RPMI8226 (cell line): ENCODE measurements at places on chromosomes 4 and X.
A peak's percentile ranks its signal among the peaks of the same experiment; 100 is the strongest.

- DNase-seq, result peak; percentile 8
Observed at GRCh38 chr4:133154725-133155124, 5.6 kb downstream of the PCDH10 start.

GRCh38 chrX:153953342-153953830 lies 8.9 kb upstream of the RENBP start:
- DNase-seq, result peak; percentile 61

GRCh38 chrX:83845397-83845796 lies 15.5 kb upstream of the CYLC1 start:
- peak; percentile 23 for DNase-seq

- no peak for DNase-seq
Observed at GRCh38 chr4:7059662-7060061, 8.2 kb downstream of the GRPEL1 start.

DNA sequence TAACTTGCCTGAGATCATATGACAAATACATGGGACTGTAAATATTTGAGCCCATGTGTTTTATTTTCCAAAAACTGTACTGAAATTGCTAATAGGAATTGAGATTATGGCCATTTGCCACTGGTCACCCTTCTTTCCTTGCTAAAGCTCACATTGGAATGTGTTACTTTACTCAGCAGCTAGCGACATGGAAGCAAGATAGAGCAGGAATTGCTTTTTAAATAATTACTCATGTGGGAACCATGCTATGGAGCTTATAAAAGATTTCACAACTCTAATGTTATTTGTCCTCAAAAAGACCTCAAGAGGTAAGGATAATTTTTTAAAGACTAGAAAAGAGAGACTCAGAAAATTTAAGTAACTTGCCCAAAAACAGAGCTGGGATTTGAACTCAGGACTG lies 48.8 kb upstream of the AFAP1 start:
- DNase-seq, result no peak

DNA sequence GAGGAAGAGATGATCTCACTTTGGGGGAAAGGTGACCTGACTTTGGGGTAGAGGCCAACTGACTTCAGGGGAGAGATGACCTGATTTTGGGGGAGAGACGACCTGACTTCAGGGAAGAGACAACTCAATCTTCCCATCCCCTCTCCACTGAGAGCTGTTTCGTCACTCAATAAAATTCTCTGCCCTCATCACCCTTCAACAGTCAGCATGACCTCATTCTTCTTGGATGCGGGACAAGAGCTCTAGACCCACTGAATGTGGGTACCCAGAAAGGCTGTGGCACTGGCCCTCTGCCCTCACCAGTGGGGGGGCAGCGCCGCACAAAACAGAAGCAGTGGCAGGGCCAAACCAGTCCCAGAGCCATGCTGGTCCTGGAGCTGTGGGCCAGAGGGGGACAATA lies 34.6 kb downstream of the ATXN3L start:
- DNase-seq, result no peak

GRCh38 chr4:59570860-59571476 lies 1629.2 kb upstream of the ADGRL3 start:
- peak; percentile 47 for DNase-seq

GRCh38 chr4:88382621-88383020 lies 4.0 kb downstream of the HERC6 start:
- no peak for DNase-seq

- no peak for DNase-seq
Observed at GRCh38 chrX:138858951-138859350, 147.4 kb upstream of the FGF13 start.

GRCh38 chr4:2576290-2576689 lies 39.8 kb downstream of the FAM193A start:
- no peak for DNase-seq

GRCh38 chrX:55118574-55118973 lies 29.8 kb downstream of the PAGE2 start:
- no peak for DNase-seq

DNA sequence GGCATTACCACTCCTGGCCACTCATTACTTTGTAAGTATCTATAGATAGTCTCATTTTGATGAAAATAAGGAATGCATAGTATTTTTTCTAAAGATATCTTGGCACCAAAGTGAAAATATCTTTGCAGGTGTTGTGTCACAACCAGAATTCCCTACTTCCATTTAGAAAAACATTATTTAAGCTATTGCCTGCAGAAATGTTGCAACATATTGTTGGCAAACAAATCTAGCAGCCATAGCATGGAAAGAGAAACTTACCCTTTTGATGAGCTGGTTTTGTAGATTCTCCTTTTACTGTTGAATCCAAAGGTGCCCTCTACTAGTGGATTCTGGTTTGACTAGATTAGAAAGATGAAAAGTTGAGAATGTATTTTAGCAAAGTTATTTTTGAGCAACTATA lies 138.8 kb downstream of the AREG start:
- DNase-seq, result no peak

DNA sequence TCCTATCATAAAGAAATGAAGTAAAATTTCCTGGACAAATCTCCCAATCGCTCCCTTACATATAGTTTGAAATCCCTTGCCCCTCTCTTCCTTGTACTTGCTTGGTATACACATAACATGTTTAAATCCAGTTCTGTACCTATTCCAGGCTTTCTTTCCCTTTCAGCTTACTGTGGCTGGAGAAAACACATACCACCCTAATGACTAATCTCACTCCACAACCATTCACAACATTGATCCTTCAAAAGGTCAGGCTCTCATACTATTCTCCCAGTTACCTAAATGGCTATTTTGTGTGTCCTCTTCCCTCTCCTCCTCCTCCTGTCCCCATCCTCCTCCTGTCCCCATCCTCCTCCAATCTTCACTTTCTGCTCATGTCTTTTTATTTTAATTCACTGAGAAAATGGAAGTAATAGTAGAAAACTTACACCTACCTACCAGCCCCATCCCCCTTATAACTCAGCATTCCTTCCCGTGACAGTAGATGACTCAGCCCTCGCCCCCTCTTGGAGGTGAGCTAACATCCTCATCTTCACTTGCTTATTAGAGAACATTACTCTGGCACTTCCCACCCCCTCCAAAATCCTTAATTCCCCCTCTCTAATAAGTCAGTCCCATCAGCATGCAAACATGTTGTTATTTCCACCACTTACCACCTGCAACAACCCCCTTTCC lies 77.5 kb downstream of the IL15 start:
- DNase-seq, result no peak

DNA sequence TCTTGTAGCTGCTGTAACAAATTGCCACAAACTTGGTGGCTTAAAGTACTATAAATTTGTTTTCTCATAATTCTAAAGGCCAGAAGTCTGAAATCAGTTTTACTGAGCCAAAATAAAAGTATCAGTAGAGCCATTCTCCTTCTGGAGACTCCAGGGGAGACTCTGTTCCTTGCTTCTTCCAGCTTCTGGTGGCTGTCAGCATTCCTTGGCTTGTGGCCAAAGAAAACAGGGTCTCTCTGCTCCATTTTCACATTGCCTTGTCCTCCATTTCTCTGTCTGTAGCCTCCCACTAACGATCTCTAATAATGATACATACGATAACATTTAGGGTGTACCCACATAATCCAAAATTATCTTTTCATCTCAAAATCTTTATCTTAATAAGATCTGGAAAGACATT lies 200.4 kb downstream of the MAB21L2 start:
- no peak for DNase-seq

- DNase-seq, result no peak
Observed at GRCh38 chr4:113293043-113293560, 243.6 kb downstream of the ANK2 start.

DNA sequence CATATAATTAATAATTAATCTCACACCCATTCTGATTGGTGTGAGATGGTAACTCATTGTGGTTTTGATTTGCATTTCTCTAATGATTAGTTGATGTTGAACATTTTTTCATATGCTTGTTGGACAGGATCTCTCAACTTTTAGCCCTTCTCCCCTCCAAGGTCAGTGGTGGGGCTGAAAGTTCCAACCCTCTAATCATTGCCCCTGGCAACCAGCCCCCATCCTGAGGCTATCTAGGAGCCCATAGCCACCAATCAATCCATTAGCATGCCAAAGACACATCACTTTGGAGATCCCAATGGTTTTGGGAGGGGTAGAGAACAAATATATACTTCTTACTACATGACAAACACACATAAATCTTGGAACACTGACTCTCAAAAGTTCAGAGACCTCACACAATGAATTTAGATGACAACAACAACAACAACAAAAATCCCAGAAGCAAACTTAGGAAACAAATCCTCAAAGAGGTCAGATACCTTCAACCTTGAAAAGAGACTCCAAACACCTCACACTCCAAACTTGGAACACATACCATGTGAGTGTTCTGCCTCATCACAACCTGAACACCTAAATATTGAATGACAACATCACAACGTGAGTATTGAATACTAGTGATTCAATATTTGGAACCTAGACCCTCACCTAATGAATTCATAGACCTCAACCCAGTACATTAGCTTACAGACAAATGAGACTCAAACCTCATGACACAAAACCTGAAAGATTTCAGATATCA lies 19.0 kb upstream of the PAGE4 start:
- DNase-seq, result no peak

- DNase-seq, result peak; percentile 85
Observed at GRCh38 chrX:12955882-12956703, 18.8 kb upstream of the TMSB4X start.

GRCh38 chr4:79225360-79225759 lies 100.5 kb downstream of the NAA11 start:
- DNase-seq, result no peak

DNA sequence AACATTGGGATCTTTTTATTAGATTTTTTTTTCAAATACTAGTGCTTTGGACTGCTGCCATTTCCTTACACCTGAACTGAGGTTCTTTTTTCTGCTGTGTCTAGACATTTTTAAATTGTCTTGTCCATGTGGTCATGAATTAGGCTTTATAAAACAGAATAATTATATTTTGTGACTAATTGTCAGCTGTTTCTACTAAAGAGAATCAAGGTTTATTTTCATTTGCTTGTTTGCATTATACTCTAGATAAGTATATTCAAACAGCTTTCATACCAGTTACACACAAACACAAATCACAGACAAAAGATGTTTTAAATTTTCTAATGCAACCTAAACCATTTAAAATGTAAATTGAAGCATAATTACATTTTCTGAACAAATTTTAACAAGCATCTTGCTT lies 194.7 kb downstream of the GALNTL6 start:
- DNase-seq, result peak; percentile 16

GRCh38 chrX:13685126-13685763 lies 3.7 kb upstream of the RAB9A start:
- DNase-seq, result peak; percentile 53

DNA sequence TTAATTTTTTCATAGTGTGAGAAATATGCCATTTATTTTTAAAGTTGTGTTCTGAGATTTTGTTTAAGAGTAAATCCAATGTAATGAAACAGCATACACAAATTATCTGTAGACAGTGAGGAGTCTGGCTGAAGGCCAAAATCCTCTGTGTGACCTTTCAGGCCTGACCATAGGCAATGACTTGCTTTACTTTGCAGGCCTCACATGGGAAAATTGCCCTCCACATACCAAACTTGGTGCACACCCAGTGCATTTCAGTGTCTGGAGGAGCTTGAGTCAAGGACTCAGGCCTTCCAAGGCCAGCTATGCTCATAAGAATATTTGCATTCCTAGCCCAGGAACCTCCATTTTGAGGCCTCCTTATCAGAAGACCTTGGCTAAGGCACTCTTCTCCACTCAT lies 430.1 kb downstream of the GABRG1 start:
- peak; percentile 53 for DNase-seq

DNA sequence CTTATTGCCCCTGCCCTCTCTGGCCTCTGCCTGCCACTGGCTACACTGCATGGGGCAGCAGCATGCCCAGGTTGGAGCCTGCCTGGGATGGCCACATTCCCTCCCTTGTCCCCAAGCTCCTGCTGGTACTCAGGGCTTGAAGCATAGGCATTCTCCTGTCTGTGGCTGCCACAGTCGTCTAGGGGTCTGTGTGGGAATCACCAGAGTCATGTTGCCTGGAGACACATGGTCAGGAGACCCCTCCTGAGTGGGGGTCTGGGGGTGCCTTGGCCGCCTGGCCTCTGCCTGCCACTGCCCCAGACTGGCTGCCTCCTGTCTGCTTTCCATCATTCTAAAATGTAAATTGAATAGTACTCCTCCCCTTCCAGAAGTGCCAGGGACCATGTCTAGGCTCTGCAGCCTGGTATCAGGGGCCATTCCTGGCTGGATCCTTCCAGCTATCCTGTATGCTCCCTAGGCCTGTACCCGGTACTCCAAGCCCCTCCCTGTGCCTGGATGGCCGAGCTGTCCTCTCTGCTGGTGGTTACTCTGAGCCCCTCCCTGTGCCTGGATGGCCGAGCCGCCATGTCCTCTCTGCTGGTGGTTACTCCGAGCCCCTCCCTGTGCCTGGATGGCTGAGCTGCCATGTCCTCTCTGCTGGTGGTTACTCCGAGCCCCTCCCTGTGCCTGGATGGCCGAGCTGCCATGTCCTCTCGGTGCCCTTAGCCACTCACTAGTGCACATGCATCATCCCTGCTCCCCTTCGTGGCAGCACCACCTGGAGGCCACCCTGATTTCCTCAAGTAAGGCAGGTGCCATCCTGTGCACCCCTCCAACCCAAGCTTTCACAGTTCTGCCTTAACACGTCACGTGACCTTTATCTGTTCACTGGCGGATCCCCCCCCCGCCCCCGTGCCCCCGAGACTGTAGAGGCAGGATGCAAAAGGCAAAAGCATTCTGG lies 5.5 kb upstream of the NKX1-1 start:
- no peak for DNase-seq

GRCh38 chr4:144688035-144688569 lies 42.1 kb downstream of the HHIP start:
- DNase-seq, result no peak

DNA sequence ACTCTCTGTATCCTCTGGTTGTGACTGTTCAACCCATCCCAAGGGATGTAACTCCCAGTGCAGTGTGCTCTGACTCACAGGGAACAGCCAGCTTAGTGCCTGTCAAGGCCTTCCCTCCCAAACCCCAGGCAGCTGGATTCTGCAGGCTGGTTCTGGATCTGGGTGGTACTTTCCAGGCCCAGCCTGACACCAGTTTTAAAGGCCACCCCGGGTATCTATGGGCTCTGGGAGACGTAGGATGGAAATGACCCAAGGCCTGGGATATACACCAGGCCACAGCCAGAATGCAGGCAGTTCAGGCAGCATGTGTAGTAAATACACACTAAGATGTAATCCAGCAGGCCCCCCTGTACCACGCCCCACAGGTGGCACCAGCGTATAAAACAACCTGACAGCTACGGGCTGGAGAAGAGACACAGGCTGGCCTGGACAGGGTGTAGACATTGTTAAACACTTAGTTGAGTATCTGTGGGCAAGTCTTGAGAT lies 64.2 kb downstream of the SPINK2 start:
- peak; percentile 67 for DNase-seq
